EL (cell line): ENCODE measurements at places on chromosomes 16 and 17.

GRCh38 chr17:27495460-27495859, 39.2 kb downstream of the KSR1 start:
- no peak for DNase-seq

GRCh38 chr16:14088155-14088753, 17.1 kb downstream of the MRTFB start:
- no peak for DNase-seq

GRCh38 chr16:14669776-14670175, 24.3 kb downstream of the PLA2G10 start:
- DNase-seq, result no peak

- DNase-seq, result no peak
Measured at GRCh38 chr17:48907713-48908046, 527 bp upstream of the UBE2Z start.

GRCh38 chr16:78321620-78322360, 222.3 kb downstream of the WWOX start:
- no peak for DNase-seq

DNA sequence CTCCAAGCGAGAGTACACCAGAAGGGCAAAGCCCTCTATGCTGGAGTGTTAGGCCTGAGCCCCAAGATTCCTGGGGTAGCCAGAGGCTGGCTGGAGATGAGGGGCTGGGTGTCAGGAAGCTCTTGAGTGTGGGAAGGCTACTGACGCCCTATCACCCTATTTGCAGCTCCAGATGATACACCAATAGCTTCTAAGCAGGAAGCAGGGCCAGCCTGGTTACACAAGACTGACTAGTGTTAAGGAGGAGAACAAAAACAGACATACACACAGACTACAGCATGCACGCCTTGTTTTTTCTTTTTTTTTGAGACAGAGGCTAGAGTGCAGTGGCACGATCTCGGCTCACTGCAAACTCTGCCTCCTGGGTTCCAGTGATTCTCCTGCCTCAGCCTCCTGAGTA, 15.9 kb downstream of the POLR3K start:
- no peak for DNase-seq

DNA sequence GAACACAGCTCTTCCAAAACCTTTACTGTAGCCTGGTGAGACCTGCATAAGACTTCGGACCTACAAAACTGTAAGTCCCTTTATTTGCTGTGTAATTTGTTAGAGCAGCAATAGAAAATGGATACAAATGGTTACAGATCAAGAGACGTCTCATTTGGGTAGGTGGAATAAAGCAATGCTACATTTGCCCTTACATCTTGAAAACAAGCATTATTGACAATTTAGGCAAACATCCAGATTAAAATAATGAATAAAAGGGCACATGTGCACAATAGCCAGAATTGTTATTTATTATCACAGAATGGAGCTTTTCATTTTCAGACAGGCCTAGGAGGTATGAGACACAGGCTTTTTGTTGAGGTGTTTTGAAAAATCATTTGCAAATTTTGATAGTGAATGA, 222.2 kb upstream of the CPHXL start:
- no peak for DNase-seq

DNA sequence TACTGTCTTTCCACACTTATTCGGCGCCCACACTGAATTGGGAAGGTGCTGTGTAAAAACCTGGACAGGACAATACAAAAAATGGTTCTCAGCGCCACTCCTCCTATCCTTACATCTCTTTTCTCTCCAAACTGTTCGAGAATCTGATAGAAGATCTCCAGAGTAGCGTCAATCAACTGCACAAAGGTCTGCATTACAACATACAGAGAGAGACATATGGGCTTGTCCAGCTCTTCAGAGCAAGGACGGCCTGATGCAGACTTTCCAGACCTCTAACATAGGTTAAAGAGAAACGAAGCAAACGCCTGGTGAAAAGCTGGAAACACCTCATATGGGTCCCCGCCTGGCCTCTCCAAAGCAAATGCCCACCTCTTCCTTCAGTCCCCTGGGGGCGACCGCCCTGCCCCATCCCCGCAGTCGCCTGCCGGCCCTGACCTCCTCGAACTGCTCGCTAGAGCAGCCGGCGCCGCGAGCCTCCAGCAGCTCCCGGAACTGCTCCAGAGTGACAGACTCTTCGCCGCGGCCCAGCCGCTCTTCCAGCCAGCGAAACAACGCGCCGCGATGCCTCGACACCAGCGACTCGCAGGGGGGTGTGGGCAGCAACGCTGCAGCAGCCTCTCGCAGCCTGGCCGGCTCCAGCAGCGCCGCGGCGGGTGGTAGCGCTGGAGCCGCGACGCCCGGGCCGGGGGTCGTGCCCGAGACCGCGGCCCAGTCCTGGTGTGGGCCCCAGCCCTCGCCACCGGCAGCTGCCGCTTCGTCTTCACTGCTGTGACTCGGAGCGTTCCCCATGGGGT, 526 bp downstream of the ZZEF1 start:
- peak; percentile 38 for DNase-seq

- peak; percentile 49 for DNase-seq
Measured at GRCh38 chr16:13307255-13307654, 405.9 kb downstream of the SHISA9 start.

- no peak for DNase-seq
Measured at GRCh38 chr16:72120026-72120425, 26.4 kb downstream of the DHX38 start.

DNA sequence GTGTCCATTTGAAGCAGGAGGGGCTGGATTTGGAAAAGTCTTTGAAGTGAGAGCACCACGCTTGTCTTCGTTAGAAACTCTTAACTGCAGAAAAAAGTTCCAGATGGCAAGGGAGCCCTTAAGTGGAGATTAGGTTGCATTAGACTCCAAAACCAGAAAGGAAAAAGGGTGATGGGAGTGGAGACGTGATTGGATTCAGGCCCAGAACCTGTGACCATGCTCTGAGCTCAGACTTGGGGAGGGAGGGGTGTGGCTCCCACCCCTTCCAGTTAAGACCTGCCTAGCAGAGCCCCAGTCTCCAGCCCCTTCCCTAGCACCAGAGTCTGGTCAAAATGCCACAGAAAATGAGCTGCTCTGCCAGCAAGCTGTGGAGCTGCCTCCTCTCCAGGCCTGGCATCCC, 6.4 kb upstream of the LGALS9 start:
- no peak for DNase-seq

- no peak for DNase-seq
Measured at GRCh38 chr16:30004811-30005242, 6.0 kb downstream of the DOC2A start.

DNA sequence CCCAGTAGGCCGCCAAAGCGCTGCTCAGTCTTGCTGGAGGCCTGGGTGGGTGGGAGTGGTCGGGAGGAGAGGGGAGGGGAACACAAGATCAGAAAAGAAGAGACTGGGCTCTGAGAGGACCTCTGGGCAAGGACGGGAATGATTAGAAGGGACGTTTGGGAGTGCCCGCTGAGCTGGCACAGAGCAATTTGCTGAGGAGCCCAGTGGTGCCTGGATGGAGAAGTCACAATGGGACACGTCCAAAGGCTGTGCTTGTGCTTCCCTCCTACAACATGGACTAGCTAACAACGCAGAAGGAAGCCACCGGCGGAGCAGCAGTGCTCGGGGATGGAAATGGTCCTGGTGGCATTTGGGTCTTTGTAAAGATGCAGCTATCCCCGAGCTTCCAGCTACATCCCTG, 45.6 kb upstream of the CACNG4 start:
- no peak for DNase-seq

- DNase-seq, result no peak
Measured at GRCh38 chr17:80785477-80786178, 206.0 kb upstream of the CHMP6 start.

DNA sequence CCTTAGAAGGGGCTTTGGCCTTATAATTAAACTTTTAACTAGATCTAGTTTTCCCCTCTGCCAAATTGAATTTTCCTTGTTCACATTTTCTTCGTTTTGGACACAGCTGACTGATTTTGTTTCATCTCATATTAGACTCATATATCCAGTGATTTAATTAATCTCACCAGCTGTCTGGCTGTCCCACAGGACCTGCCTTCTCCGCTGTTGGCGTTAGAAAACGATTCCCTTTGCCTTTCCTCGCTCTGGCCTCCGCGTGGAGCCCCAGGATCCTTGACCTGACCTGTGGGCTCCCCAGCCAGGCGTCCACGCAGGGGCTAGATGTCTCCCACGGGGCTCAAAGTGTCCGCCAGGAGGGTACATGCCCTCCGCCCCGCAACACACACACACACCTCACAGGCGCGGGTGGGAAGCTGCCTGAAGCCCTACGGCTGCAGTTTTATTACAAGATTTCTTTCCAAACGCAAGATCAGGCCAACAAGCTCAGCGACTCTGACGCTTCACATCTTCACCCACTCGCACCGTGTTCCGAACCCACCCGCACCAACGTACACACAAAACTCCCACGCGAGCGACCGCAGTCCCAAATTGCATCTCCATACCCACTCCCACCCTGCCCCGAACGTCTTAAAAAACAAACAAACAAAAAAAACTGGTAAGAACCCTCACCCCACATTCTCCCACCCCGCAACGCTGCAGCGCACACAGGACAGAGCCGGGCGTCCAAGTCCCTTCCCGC, 1.1 kb downstream of the RPRML start:
- DNase-seq, result no peak

GRCh38 chr17:22459331-22459952, 767.1 kb downstream of the KCNJ18 start:
- no peak for DNase-seq

DNA sequence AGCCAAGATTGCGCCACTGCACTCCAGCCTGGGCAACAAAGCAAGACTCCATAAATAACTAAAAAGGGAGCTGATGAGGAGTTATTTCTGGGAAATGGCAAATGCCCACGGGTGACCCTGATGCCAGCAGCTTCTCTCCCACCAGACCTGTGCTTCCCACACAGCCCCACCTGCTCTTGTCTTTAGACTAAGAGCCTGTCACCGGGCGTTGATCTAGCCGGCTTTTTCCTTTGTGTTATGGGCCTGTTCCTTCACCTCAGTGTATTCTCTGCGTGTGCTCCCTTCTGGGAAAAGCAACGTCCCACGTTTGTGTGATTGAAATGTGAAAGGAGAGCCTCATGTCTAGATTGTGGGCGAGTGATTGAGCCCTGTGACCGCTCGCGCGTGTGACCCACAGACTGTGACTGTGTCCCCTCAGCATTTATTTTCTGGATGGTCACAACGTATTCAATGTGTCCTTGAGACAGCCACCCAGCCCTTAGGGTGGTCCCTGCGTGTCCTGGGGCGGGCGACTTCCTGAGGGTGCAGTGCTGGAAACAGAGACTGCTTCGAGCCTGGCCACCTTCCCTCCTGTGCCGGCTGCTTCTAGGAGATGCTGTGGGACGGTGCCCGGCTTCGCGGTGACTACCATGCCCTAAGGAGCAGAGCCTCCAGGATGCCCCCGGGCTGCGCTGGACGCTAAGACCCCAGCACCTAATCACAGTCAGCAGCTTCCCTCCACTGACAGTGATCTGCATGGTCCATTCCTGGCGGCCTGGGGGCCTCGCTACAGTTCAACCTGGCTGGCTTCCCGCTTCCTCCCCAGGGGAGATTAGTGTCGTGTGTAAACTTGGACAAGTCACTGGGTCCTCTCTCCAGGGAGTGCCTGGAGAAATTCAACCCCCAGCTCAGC, 7.8 kb upstream of the RNPS1 start:
- DNase-seq, result no peak

- no peak for DNase-seq
Measured at GRCh38 chr17:78316867-78317789, 42.7 kb downstream of the SOCS3 start.

- no peak for DNase-seq
Measured at GRCh38 chr17:78493853-78494695, 83.1 kb downstream of the DNAH17 start.

DNA sequence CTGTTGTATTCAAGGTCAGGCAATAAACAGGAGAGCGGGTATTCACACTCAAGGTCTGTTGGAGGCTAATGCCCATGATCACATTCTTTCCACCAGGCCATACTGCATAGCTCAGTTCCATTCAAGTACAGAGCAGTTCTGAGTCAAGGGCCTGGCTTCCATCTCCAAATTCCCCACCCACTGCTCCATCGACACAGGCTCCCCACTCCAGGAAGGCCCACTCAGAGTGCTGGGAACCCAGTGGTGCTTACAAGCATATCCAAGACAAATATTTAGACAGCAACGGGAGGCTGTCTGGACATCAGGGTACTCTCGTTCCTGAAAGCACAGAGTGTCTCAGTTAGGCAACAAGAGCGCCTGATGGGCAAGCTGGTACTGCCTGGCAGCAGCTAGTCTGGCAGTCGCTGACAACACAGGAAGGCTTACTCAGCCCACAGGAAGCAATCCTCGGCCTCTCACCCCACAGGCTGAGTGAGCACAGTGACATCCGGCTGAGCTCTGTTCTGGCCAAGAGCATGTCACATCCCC, 40.9 kb downstream of the RFFL start:
- peak; percentile 88 for DNase-seq

- DNase-seq, result no peak
Measured at GRCh38 chr16:49437344-49437743, 63.7 kb downstream of the C16orf78 start.

DNA sequence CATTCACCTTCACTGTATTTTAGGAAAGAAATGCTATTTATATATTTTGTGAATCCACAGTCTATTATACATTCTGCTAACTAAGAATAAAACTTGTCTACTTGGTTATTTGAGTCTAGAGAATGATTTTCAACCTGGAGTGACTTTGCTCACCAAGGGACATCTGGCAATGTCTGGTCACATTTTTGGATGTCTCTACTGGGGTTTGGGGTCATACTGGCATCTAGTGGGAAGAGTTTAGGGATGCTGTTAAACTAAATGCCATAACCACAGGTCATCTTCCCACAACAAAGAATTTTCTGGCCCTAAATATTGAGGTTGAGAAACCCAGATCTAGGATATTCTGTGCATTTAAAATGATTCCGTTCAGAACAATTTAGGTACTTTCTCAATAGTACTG, 26.0 kb downstream of the KCNJ16 start:
- peak; percentile 9 for DNase-seq

DNA sequence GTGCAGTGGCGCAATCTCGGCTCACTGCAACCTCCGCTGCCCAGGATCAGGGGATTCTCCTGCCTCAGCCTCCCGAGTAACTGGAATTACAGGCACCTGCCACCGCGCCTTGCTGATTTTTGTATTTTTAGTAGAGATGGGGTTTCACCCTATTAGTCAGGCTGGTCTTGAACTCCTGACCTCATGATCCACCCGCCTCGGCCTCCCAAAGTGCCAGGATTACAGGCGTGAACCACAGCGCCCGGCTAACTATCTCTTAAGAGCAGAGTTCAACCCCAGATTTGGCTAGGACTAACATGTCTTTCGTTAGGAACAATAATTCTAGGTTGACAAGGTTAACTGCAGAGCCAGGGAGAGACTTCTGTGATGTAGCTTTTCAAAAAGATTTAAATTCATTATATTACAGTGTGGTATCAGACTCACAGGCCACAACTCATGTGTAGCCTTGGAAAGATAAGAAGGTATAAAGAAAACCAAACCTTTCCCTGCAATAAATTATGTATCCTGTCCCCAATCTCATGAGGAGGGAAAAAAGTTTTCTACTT, 4.3 kb downstream of the CHTF8 start:
- DNase-seq, result no peak

DNA sequence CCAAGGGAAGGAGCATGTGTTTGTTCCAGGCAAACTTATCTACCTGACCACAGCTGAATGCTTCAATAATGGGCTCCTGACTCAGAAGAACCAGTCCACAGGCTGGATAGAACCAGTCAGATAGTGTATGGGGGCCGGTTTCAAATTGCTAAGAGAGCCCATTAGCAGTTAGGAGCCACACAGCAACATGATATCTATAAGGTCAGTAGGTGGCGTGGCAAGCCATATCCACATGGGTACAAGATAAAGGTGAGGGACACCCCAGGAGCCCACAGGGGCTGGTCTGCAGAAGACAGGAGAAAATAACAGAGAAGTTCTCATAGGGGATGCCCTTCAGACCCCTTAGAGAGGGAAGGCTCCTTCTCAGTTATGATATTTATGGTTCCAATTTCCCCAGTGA, 31.6 kb upstream of the CDRT15 start:
- DNase-seq, result no peak
